ENCODE measurements at places on chromosomes 1 and 21.
A peak's percentile ranks its signal among the peaks of the same experiment; 100 is the strongest.

DNA sequence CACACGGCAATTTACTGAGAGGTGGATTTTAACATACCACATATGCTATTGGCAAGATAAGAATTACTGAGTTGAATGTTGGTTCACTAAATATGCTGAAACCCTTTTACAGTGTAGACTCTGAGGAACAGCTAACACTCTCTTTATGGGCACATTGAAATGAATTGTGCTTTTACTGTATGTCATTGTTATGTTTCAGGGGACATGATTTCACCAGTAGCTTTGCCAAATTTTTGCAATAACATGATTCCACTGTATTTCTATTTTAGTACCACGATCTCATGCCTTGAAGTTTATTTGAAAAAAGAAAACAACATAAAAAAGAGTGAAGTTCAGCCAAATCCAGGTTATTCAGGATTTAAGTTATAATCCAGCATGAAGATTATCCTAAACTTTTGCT, 188.5 kb downstream of the HLX start:
- DNase-seq, result no peak

GRCh38 chr1:74160046-74160445, 37.9 kb downstream of the LRRIQ3 start:
- DNase-seq, result no peak

- DNase-seq, result no peak
These were observed 1025.7 kb downstream of the PLA2G4A start for GRCh38 chr1:187854457-187854856.

- no peak for DNase-seq
These were observed 222.3 kb downstream of the RHOU start for GRCh38 chr1:228957535-228957934.

DNA sequence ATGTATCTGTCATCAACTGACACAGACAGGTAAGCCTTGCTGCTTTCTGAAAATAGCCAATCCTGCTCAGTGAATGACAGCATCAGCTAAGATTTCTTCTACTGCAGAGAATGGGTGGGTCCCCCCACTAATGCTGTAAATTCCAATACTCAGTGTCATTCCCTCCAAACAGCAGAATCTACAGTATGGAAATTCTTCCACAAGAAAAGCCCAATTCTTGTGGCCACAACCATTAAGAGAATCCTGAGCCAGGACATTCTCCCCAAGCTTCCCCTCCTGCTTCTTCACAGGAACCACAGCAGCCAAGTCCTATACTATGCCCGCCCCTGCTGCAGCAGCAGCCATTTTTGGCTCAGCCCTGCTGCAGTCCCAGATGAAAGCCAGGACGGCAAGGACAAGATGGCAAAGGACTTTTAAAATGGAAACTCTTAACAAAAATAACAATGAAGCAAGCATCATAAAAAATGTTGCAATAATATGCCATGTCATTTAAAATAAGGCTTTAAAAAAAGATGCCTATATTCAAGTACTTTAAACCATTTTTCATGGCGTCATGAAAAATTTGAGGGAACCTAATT, 26.8 kb downstream of the EIF4G3 start:
- peak; percentile 46 for DNase-seq

GRCh38 chr1:232044728-232045127, 418.1 kb downstream of the DISC1 start:
- no peak for DNase-seq

DNA sequence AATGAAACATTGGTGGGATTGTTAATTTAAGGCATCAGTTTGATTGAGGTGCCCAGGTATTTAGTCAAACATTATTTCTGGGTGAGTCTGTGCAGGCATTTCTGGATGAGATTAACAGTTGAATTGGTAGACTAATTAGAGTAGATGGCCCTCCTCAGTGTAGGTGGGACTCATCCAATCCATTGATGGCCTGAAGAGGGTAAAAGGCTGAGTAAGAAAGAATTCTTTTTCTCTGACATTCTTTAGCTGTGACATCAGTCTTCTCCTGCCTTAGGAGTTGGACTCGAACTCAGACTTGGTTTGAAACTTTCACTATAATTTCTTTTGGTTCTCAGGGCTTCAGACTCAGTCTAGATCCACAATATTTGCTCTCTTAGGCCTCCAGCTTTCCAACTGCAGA, 59.6 kb upstream of the ADAMTS5 start:
- no peak for DNase-seq

GRCh38 chr1:48013270-48013669, 16.1 kb upstream of the TRABD2B start:
- DNase-seq, result no peak

- DNase-seq, result peak; percentile 28
These were observed at the start of gene RUNX1 for GRCh38 chr21:35048706-35049617. RUNX1 (minus strand) TSS chr21:35049302.

- DNase-seq, result no peak
These were observed 113.9 kb upstream of the DPT start for GRCh38 chr1:168842916-168843315.

GRCh38 chr1:181656491-181656890, 173.2 kb downstream of the CACNA1E start:
- no peak for DNase-seq

GRCh38 chr1:232306269-232306961, 323.5 kb downstream of the SIPA1L2 start:
- no peak for DNase-seq

- no peak for DNase-seq
These were observed 35.2 kb downstream of the JUN start for GRCh38 chr1:58748666-58749065.

- no peak for DNase-seq
These were observed 153.5 kb upstream of the COL6A1 start for GRCh38 chr21:45827881-45828579.

- no peak for DNase-seq
These were observed 27.9 kb upstream of the C1orf87 start for GRCh38 chr1:60101516-60101915.

DNA sequence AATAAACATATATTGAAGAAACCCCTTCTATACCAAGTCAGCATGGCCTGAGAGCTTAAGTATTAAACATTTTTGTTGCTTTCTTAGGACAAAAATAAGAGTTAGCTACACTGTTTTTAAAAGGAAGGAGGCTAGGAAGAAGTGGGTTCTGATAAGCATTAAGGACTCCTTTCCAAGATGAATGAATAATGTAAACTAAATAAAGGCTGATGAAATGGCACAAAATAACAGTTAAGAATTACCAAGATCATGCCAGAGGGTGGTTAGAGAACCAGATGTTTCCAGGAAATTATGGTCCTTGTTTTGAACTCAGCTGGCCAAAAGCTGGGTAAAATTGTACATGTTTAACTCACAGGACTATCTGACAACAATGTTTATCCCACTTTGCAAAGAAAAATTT, 114.1 kb upstream of the ETS2 start:
- DNase-seq, result no peak

- no peak for DNase-seq
These were observed 42.9 kb downstream of the RUNX1 start for GRCh38 chr21:35006248-35006647.

GRCh38 chr1:115466433-115466832, 128.4 kb upstream of the NGF start:
- no peak for DNase-seq

DNA sequence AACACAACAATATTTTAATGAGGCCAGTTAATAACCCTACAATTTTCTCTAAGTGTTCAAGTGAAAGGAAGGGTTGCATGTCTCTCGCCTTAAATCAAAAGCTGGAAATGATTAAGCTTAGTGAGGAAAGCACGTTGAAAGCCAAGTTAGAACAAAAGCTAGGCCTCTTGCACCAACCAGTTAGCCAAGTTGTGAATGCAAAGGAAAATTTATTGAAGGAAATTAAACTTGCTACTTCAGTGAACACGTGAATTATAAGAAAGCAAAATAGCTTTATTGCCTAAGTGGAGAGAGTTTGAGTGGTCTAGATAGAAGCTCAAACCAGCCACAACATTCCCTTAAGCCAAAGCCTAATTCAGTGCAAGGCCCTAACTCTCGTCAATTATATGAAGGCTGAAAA, 135.6 kb downstream of the DUSP10 start:
- no peak for DNase-seq

DNA sequence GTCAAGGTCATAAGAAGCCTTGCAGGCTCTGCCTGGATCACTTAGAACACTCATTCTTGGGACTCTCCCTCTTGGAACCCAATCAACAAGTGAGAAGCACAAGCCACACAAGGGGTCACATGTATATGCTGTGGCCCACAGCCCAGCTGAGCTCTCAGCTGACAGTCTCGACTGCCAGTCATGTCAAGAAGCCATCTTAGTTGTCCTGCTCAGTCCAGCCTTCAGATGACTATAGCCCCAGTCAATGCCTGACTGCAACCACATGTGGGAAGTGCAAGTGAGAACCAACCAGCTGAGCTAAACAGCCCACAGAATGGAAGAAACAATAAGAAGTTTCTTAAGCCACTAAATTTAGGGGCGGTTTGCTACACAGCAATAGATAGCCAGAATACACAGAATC, 356.0 kb downstream of the KCNH1 start:
- DNase-seq, result no peak

DNA sequence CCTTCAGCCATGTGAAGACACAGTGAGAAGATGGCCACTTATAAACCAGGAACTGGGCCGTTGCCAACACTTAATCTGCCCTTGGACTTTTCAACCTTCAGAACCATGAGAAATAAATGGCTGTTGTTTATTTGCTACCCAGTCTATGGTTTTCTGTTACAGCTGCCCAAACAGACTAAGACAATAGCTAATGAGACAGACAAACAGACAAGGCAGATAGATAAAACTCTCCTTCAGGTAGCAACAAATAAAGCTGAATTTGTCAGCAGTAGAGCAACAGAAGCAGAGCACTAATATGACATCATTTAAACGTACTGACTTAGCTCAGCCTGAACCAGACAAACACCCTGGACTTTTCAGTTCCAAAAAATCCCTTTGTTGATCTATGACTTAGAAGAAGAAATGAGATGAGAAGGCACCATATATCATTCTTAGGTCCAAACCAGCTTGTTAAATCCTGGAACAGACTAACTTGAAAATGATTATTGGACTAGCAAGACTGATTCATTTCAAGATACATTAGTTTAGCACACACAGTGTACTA, 27.0 kb downstream of the ZZZ3 start:
- DNase-seq, result no peak

DNA sequence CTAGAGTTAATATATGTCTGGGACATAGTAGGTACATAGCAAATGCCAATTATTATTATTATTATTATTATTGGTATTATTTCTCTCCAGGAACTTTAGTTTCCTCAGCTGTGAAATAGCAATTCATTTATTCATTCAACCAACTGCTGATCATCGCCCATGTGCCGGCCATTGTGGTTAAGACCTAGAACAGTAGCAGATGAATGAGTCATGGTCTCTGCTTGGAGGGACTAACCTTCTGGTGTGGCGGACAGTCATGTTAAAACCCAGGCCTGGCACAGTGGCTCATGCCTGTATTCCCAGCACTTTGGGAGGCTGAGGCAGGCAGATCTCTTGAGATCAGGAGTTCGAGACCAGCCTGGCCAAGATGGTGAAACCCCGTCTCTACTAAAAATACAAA, 23.8 kb upstream of the LDLRAP1 start:
- DNase-seq, result no peak

DNA sequence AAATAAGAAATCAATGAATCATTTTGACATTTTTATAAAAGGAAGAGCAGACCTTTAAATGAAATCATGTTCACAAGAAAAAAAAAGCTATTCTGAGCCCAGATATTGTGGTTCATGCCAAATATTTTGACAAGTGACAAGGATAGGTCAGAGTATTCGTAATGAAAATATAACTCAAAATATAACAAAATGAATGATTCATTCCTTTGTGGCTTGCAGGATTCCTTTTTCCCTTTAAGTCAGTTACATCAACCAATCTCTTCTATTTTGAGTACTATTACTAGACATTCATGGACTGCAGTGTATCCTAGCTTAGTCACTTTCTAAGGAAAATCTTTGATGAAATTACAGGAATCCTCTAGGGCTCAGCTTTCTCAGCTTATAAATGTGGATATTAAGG, 188.7 kb downstream of the COL11A1 start:
- no peak for DNase-seq

GRCh38 chr1:182061594-182061993, at the start of gene ZNF648:
ZNF648 (minus strand) TSS chr1:182061712; CDS start chr1:182058010, 3,702 bp downstream.
- no peak for DNase-seq

DNA sequence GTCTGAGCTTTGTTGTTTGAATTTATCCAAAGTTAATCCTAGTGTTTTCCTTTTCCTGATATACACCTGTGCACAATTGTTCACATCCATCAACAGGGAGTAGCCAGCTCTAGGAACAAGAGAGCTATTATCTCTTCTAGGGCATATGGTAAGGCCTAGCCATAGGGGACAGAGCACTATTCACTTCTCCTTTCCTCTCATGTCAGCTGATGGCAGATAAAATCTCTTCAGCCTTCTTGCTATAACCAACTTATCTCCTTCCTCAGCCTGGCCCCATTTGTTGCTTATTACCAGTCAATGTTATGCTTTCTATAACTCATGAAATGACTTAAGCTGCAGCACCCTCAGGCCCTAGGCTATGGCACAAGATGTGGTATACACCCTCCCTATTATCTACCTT, 38.9 kb downstream of the PATJ start:
- DNase-seq, result no peak

DNA sequence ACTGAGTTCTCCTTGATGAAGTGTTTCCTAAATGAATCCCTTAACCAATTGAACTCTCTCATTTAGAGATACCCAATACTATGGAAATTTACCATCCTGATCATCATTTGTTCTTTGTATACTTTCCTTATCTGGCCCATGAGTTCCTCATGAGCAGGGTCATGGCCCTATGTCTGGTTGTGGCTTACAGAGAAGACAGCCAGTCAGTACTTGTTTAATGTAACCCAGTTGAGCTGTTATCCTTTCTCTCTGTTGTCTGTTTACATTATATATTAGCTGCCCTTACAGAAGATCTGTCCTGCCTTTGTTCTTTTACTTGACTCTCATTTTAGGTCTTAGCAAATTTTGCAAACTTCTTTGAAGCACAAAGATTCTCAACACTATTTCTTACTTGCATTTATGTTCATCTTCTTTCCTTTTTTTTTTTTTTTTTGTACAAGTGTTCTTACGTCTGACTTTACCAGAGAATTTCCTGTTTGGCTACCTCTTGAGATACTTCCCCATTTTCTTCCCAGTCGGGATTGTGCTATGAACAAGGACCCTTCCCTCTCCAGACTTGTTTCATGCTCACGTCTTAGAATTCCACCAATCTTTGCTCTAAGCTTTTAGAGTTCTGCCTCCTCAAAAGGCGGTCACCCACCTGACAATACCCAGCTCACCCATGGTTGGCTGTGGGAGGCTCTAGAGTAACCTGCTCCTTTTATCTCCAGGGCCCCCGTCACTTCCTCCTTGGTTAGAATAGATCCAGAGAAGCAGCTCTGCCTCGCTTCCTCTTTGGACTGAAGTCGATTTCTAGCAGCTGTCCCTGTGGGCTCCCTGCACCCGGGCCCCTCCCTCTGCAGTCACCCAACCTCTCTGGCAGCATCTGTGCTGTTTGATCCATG, 53.6 kb upstream of the RUNX1 start:
- peak; percentile 11 for DNase-seq

DNA sequence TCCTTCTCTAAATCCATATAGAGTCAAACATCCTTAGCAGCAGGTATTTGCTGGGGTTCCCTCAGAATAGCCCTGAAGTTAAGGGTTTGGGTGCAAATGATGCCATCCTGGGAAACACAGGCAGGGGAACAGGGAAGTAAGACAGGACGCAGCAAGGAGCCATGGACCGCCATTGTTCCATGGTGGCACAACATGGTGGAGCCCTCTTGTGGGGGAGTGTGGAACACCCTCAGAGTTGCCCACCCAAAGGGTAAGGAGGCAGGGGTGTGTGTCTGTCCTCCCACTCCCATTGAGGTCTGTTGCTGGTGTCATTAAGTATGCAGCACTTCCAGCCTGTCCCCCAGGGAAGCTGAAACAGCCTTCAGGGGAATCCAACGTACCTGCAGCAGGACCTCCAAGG, 20.4 kb upstream of the RCAN1 start:
- DNase-seq, result no peak

GRCh38 chr1:231460614-231461013, 38.5 kb upstream of the EGLN1 start:
- no peak for DNase-seq

Data from midbrain (tissue), 1 donor.